HEK293T (cell line): ENCODE measurements at places on chromosomes 5 and 9.

- DNase-seq: no peak
Observed at GRCh38 chr5:59640411-59640810, 253.1 kb downstream of the PDE4D start.

GRCh38 chr5:74640450-74640953 lies at the start of gene ENC1:
Gene ENC1 (minus strand): TSS chr5:74640728. CDS start chr5:74636485, 4,243 bp downstream.
- peak; percentile 74 for DNase-seq

DNA sequence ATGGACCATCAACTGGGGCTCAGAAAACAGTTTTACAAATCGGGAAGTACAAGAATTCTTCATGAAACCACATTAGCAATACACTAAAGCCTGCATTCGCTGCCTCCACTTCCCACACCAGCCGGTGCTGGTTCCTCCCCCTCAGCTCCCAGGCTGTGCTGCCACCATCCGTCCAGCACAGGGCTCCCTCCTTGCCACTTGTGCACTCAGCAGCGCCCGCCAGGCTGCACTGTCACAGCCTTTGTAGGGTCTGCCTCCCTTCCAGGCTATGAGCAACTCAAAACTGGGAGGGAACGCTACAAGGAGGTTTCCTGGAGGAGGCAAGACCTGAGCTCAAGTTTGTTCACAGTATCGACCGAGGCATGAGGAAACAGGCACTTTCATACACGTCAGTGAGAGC lies 7.7 kb downstream of the MAPK9 start:
- no peak for DNase-seq

GRCh38 chr9:85377731-85378289 lies 363.9 kb downstream of the AGTPBP1 start:
- peak; percentile 22 for DNase-seq
